ENCODE measurements at places on chromosomes 6 and 20.

GRCh38 chr20:37348792-37349516, 3.0 kb downstream of the SRC start:
- peak overlapping the region; percentile 90 for H3K27ac ChIP-seq
- peaks cover 14% of the 10 kb centered on the region for H3K4me1 ChIP-seq
- no peaks in the 10 kb centered on the region for H3K27me3 ChIP-seq
- H3K36me3 ChIP-seq = peaks cover 16% of the 10 kb centered on the region
- peak overlapping the region; percentile 87 for H3K4me3 ChIP-seq
- DNase-seq = no peak

GRCh38 chr20:15760001-15760621, 813.1 kb downstream of the KIF16B start:
- no peak overlapping the region for H3K27ac ChIP-seq
- H3K27me3 ChIP-seq = no peaks in the 10 kb centered on the region
- DNase-seq = no peak
- H3K36me3 ChIP-seq = no peaks in the 10 kb centered on the region

DNA sequence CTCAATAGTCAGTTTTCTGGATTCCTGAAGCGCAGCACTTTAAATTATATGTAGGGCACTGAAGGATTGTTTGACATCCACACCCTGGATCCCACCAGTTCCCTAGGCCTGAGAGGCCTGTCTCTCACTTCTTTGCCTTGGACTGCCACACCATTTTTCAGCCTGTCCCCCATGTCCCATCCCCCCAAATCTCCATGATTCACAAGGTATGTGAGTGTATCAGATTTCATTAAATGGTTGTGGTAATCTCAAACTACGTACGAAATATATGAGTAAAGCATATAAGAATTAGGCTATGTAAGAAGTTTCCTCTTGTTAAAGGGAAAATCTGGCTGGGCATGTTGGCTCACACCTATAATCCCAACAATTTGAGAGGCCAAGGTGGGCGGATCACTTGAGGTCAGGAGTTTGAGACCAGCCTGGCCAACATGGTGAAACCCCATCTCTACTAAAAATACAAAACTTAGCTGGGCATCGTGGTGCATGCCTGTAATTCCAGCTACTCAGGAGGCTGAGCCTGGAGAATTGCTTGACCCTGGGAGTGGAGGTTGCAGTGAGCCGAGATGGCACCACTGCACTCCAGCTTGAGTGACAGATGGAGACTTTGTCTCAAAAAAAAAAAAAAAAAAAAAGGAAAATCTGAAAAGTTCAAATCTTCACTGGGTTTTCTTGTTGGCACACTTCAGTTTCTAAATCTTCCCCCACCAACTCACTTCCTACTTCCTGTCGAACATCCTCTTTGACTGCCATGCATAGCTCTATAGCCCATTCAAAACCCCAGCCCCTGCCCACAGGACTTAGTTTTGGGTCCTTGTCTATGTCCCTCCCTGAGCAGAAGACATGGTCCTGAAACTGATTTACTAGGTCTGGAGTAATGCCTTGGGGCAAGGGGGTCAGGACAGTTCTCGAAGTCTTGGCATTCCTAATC, 97.3 kb upstream of the SHLD1 start:
- no peaks in the 10 kb centered on the region for H3K27me3 ChIP-seq
- no peak overlapping the region for H3K4me3 ChIP-seq
- peaks cover 59% of the 10 kb centered on the region for H3K4me1 ChIP-seq

DNA sequence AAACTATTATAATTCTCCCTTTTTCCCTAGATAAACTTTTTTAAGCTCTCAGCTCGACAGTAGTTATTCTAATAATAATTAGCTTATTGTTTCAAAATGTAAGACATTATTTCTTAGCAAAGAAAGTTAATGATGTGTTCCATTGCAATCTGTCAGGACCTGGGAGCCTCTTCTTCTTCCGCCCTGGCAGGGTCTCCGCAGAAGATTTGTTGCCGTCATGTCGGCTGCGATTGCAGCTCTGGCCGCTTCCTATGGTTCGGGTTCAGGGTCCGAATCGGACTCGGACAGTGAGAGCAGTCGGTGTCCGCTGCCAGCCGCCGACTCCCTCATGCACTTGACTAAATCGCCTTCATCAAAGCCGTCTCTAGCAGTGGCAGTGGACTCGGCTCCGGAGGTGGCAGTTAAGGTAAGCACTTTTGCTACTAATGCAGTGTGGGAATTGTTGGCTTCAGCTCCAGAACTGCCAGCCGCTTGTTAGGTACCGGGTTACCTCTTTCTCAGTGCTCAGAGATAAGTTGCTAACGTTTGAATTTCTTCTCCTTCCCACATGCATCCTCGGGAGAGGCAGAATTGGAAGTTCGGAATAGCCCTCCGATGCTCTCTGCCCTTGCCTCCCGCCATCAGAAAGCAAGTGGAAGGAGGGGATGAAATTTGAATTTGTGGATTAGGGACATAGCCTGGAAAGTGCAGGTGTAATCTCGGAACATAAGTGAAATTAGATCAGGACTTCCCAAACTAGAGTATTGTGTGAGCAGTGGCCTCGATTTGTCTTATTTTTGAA, at the start of gene CDC40:
Gene CDC40 (plus strand): TSS at position 200 of the 781 bp plus-strand sequence. CDS start 18 bp downstream, at position 218.
- H3K4me3 ChIP-seq = peak within 1 kb of the TSS; percentile 83
- no peaks in the 10 kb centered on the region for H3K27me3 ChIP-seq
- peaks cover 2% of the 10 kb centered on the region for H3K4me1 ChIP-seq
- no peaks in the 10 kb centered on the region for H3K36me3 ChIP-seq
- no peak for DNase-seq

GRCh38 chr6:165985281-165985805, 182.3 kb downstream of the TBXT start:
- no peaks in the 10 kb centered on the region for H3K36me3 ChIP-seq
- DNase-seq = no peak
- H3K4me1 ChIP-seq = no peaks in the 10 kb centered on the region
- H3K27me3 ChIP-seq = peaks cover 8% of the 10 kb centered on the region

- no peak for DNase-seq
- no peaks in the 10 kb centered on the region for H3K4me1 ChIP-seq
- no peak overlapping the region for H3K4me3 ChIP-seq
- H3K36me3 ChIP-seq = no peaks in the 10 kb centered on the region
Observed at GRCh38 chr20:16501301-16501700, 71.9 kb downstream of the KIF16B start.

GRCh38 chr6:5670811-5671561, 335.7 kb downstream of the NRN1 start:
- no peaks in the 10 kb centered on the region for H3K36me3 ChIP-seq
- H3K4me1 ChIP-seq = peaks cover 7% of the 10 kb centered on the region
- DNase-seq = no peak
- H3K4me3 ChIP-seq = no peak overlapping the region
- H3K27me3 ChIP-seq = no peaks in the 10 kb centered on the region
- no peak overlapping the region for H3K27ac ChIP-seq

DNA sequence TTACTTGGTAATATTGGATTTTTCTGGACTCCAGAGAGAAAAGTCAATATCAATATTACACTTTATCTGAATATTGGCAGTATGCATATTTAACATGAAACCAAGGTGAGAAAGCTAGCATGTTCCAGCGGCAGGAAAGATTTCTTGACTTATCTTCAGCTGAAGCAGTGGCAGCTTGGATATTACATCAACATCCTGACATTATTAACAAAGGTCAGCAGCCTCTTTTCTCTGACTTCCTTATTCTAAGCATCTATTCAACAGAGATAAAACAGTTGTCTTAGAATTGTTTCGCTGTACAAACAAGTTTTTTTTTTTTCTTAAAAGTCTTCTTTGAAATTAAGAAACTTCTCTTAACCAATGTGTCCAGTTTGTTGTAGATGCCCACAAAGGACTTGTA, 11.8 kb downstream of the DCBLD1 start:
- H3K27me3 ChIP-seq = no peaks in the 10 kb centered on the region
- 0 out of 2 replicates have a peak overlapping the region, but pooled peaks have one; percentile 5 for H3K4me3 ChIP-seq
- no peak overlapping the region for H3K27ac ChIP-seq
- H3K36me3 ChIP-seq = no peaks in the 10 kb centered on the region
- no peak for DNase-seq
- H3K4me1 ChIP-seq = peaks cover 10% of the 10 kb centered on the region

DNA sequence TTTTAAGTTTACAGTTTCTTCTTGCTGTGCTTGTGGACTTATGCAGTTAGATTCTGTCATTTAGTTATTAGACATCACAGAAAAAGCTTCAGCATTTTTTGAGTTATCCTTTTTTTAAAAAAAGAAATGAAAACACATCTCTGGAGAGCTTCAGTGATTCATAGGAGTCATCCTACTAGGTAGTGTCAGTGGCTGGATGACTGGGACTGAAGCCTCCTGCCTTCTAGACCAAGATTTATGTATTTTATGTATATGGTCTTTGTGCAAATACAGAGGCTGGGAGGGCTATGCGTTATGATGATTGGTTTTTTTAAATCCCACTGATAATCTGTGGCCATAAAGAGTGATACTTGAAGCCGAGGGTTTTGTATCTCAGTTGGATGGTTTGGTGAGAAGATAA, 125.9 kb upstream of the JAG1 start:
- no peaks in the 10 kb centered on the region for H3K27me3 ChIP-seq
- H3K27ac ChIP-seq = no peak overlapping the region
- no peak for DNase-seq
- no peak overlapping the region for H3K4me3 ChIP-seq
- H3K4me1 ChIP-seq = no peaks in the 10 kb centered on the region
- no peaks in the 10 kb centered on the region for H3K36me3 ChIP-seq

DNA sequence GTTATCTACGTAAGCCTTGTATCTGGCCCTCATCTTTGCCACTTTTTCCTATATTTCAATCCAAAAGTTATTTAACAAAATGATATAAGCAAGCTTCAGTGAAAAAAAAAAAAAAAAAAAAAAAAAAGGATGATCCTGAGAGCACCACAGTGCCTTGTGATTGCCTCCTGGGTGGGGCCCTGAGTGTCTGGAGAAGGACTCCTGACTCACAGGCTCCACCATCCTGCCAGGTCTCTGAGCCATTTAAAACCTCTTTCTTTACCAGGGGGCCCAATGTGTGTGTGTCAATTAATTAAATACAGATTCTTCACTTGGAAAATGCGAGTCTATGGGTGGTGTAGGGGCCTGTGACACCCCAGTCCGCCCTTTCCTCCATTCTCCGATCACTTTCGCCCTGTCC, 105.2 kb downstream of the SMOC2 start:
- H3K4me1 ChIP-seq = no peaks in the 10 kb centered on the region
- H3K27me3 ChIP-seq = no peaks in the 10 kb centered on the region
- no peak overlapping the region for H3K27ac ChIP-seq

DNA sequence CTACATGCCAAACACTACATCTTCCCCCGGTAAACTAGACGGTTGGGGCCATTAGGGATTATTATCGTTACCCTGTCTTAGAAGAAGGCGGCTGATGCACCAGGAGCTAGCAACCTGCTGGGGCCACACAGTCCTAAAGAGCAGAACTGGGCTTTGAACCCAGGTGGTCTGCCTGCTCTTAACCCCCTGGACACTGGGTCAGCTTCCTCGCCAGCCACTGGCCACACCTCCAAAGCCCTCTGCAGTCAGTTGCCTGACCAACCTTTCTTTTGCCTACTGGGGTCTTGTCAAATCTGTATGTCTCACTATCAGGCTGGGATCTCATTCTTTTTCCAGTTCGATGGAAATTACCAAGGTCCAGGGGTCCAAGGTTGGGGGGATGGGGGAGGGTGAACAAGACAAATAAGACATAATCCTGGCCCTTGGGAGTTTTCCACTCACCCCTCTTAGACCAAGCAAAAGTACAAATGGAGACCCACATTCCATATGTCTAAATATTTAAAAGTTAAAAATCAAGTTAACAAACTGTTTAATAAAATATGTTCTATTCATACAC, 34.0 kb upstream of the FOXP4 start:
- peaks cover 3% of the 10 kb centered on the region for H3K27me3 ChIP-seq
- H3K4me3 ChIP-seq = no peak overlapping the region
- H3K4me1 ChIP-seq = peaks cover 7% of the 10 kb centered on the region
- no peak overlapping the region for H3K27ac ChIP-seq

GRCh38 chr6:50816115-50816675, 2.5 kb upstream of the TFAP2B start:
- no peaks in the 10 kb centered on the region for H3K4me1 ChIP-seq
- peak; percentile 19 for DNase-seq
- peak overlapping the region; percentile 75 for H3K4me3 ChIP-seq
- H3K27me3 ChIP-seq = peaks cover 2% of the 10 kb centered on the region
- no peaks in the 10 kb centered on the region for H3K36me3 ChIP-seq

DNA sequence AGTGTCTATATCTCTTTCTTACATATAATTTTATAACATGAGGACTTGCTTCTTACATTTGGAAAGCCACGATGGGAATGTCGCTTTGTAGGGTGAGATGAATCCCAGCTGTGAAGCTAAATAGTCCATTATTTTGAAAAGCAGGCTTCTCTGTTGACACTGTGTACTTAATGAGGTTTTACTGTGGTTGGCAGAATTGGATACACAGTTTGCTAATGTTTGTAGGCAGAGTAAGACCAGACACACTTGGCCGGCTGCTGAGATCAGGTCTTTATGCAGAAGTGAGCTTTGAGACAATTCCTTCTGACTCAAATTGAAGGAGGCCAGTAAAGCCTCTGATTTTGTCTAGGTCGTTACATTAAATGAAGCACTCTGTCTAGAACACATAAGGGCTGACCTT, 93.0 kb downstream of the NDUFAF5 start:
- H3K4me3 ChIP-seq = no peak overlapping the region
- no peaks in the 10 kb centered on the region for H3K36me3 ChIP-seq
- DNase-seq = no peak
- no peaks in the 10 kb centered on the region for H3K27me3 ChIP-seq
- H3K4me1 ChIP-seq = no peaks in the 10 kb centered on the region

DNA sequence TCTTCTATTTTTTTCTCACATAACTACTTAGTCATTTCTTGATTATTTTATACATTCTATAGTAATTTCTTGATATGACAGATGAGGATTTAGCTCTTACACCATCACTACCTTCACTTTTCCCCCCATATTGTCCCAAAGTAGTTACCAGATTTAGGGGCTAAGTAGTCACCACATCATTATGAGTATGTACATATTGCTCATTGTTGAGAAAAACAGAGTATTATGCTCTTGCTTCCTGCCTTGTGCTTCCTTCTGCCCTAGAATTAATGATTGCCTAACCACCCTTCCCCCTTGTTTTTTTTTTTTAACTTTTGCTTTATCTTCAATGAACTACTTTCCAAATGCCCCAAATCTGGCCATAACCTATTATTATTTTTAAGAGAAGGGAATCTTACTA, 6.8 kb upstream of the HLA-B start:
- H3K36me3 ChIP-seq = no peaks in the 10 kb centered on the region
- no peak for DNase-seq
- no peak overlapping the region for H3K4me3 ChIP-seq
- H3K27ac ChIP-seq = no peak overlapping the region
- H3K27me3 ChIP-seq = no peaks in the 10 kb centered on the region

GRCh38 chr6:119368921-119369320, 19.4 kb upstream of the MAN1A1 start:
- no peak overlapping the region for H3K4me3 ChIP-seq
- H3K27ac ChIP-seq = no peak overlapping the region
- no peaks in the 10 kb centered on the region for H3K27me3 ChIP-seq
- no peaks in the 10 kb centered on the region for H3K36me3 ChIP-seq
- no peak for DNase-seq

Data from GM12878 (cell line).